Stimulated activated CD4-positive, alpha-beta T cell treated with anti-CD3 and anti-CD28 coated beads, Interleukin-15, amount 100 ng/mL, for 48 hours (primary cell): ENCODE measurements at places on chromosomes 3 and 15.
A peak's percentile ranks its signal among the peaks of the same experiment; 100 is the strongest.

DNA sequence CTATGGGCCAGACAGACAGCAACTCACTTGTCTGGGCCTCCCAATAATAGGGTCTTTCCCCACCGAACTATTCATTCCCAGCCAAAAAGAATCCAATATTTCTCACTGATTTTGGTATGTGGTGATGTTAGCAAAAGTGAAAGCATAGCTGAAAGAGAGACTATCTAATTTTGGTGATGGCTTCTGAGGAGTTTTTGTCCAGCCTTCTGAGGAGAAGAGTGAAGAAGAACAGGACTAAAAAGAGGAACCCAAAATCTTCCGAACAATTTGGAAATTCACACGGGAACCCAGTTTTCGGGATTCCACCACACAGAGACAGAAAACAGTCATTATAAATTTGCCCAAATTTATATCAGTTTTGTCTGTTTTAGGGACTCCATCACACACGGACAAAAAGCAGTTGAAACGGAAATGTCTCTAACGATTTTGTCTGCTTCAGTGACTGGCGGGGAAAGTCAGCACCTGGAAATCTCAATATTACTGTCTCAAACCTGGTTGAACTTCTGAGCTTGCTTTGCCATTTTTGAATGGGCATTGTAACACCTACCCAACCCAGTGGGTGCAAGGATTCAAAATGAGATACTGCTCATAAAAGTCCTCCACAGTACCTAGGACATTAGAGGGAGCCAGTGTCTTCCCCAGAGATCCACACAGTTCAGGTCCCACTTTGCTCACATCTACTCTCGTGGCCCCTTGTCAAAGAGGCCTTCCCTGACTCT lies 9.1 kb downstream of the CD80 start:
- no peak for DNase-seq

DNA sequence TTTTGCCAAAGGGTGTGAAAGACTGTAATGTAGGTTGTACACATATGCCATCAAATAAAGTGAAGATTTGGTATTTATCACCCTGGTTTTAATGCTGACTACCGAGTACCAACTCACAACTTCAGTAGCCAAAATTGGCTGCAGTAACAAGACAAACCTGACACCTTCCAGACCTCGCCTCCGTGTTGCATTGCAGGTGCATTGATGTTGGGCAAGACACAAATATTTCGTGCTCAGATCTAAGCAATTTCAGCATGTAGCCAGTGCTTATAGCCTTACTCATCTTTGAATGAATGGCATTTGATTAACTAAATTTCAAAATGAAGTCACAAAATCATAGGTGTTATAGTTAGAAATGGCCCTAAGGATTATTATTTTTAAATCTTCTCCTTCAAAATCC lies 400.2 kb downstream of the SOX2 start:
- no peak for DNase-seq

DNA sequence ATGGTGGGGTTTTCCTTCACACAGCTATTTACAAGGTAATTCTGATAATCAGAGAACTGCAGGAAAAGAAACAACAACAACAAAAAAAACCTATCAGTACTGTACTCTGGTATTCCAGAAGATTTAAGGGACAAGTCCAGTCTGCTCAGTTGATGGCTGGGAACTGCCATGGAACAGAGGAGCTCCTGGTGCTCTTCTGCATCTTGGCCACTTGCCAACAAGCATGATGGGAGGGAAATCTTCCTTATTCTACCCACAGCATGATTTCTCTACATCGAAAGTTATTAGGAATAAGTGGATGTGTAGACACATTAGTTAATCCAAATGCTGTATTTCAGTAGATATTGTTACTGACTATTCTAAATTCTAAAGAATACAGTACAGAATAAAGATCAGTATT lies 51.7 kb downstream of the RASGRP1 start:
- no peak for DNase-seq

DNA sequence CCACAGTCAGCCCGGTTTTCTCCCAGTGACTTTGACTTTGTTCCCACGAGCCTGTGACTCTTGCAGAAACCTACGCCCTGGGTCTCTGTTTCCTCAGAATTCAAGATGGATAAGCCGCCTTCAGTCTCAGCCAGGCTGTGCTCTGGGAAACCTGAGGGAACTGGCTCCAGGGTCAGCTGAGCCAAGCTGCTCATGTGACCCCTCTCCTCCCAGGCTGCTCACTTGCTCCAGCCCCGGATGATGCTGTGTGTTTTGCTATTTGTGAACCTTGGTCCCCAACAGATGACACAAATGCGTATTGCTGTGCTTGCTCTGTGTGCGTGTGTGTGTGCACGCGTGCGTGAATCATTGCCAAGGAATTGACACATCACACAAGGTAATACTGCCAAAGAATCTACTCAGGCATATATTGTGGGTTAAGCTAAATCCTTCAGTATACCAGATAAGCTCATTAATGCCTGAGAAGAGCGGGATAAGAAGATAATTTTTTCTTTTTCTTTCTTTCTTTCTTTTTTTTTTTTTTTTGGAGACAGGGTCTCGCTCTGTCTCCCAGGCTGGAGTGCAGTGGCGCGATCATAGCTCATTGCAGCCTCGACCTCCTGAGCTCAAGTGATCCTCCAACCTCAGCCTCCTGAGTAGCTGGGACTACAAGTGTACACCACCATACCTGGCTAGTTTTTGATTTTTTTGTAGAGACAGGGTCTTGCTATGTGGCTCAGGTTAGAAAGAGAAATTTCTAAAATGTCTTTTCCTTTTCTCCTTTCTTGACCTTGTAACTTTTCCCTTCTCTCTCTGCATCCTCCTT lies 29.2 kb upstream of the UMPS start:
- no peak for DNase-seq

- no peak for DNase-seq
Observed at GRCh38 chr3:49901366-49902339, 2.0 kb downstream of the MST1R start.

GRCh38 chr15:52337198-52337853 lies 41.7 kb upstream of the MYO5C start:
- no peak for DNase-seq

DNA sequence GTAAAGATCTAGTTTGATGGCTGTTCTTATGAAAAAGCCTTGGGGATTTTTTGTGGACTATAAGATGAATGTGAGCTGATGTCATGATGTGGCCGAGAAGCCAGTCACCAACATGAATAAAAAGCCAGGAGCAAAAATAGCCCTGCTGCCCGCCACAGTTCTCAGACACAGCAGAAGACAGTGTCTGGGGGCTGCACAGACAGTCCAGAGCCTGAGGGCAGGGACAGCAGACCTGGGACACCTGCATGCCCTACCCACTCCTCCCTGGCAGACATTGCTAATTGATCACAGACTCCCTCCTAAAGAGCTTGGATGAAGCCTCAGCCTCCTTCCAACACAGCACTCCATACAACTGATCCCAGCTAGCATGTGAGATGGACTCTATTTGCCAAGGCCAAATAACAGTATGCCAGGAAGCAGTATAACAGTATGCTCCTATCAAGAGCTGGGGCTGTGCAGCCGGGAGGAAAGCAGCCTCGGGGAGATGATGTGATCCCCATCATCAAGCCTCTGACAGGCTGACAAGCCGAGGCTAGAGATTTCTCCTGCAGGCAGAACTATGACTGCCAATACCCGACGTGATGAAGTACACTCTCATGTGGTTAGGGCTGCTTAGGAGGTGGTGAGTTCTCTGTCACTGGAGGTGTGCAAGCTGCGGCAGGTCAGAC lies 105.4 kb upstream of the RPL32 start:
- no peak for DNase-seq

DNA sequence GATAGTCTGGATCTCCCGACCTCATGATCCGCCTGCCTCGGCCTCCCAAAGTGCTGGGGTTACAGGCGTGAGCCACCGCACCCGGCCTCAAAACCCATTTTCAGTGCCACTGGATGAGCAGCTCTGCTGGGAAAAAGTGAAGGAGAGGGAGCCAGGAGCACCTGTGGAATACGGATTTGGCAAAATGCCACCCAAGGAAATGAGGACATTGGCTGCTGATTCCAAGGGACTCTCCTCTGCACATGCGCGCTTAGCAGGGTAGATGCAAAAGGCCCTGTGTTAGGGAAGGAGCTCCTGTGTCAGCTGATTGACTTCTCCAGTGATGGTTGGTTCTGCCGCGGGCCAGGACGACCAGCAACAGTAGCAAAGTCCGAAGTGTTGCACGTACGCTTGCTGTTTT lies 43.4 kb upstream of the IGF1R start:
- no peak for DNase-seq

GRCh38 chr3:120348065-120348990 lies 826 bp downstream of the LRRC58 start:
- DNase-seq, result peak; percentile 27

GRCh38 chr15:75720787-75721479 lies 8.3 kb upstream of the CSPG4 start:
- DNase-seq, result peak; percentile 48

- DNase-seq, result peak; percentile 10
Observed at GRCh38 chr15:89898614-89899294, 5.0 kb upstream of the AP3S2 start.

GRCh38 chr3:151550642-151551041 lies 89.8 kb upstream of the IGSF10 start:
- no peak for DNase-seq

DNA sequence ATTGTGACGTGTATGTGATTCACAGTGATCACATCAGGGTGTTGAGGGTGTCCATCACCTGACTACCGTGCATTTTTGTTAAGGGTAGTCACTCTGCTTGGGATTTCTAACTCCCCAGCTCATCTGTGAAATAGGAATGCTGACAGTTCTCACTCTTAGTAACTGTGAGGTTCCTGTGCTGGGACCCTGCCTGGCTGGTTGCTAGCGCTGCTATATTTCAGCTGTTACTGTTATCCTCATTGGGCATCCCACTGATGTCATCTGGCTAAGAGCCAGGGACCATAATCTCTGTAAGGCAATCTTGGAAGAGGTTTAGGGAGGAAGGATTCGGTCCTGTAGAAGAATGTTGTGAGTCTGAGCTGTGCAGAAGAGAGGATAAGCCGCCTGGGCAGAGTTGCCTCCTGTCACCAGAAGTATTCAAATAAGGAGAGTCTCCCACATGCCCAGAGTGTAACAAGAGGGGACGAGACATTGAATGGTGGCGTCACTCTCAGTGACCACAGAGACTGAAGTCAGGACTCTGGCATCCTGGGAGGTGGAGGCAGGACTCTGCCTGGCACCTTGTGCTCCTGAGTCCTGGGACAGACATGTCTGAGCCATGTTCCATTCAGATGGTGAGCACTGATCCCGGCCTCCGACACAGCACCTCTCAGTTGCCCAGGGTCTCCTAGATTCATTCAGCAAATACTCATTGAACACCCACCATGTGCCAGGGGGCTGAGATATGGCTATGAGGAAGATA lies 52.2 kb downstream of the FBLN2 start:
- DNase-seq, result no peak

DNA sequence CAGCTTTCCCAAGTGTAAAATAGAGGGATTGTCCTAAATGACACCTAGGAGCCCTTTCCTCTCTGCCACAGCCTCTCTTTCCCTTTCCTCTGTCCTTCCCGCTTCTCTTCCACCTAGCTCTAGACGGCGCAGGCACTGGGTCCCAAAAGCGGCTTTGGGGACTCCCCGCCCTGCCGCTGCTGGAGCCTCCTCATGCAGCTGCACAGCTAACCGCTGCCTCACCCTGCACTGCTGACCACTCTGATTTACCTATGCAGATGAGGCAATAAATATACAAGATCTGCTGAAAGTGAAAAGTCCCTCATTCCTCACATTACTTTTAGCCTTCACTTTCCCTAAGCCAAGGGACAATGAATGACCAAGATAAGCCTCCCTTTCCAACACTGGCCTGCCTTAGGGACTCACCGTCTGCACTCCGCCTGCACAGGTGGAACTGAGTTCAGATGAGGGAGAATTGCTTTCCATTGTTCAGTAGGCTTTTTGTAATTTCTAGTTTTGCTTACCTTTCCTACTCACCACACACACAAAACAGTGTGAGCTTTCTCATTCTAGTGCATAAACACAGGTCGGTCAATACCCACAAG lies 197.5 kb upstream of the BCL6 start:
- no peak for DNase-seq

DNA sequence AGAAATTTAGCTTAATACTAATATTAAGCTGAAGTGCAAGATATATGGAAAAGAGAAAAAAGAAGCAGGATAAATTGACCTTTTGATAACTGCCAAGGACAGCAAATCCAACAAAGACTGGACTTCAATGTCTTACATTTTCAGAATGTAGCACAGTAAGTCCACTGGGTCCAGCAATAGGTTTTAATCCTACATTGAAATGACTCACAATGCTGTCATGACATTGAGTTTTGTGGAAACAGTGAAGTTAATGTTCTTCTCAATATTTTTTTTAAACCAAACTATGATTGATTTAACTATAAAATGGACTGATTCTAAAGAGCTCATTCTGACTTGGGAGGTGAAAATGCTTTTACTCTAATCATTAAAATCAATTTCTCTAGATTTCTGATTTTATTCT lies 166.6 kb upstream of the ZNF717 start:
- DNase-seq, result no peak

DNA sequence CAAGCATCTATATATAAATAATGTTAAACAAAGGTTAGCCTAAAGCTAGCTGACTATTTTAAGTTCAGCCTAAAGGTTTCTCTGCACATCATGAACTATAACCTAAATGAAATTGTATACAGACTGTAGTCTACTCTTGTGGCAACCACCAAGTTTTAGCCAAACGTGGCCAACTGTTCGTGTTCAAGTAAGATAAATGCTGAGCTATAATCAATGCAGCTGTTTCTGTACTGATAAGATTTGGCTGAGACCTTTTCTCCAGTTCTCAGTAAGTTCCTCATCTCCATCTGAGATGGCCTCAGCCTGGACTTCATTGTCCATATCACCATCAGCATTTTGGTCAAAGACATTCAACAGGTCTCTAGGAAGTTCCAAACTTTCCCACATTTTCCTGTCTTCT lies 43.7 kb upstream of the IGSF10 start:
- no peak for DNase-seq

- DNase-seq, result no peak
Observed at GRCh38 chr15:41688671-41689070, 28.5 kb downstream of the MGA start.

DNA sequence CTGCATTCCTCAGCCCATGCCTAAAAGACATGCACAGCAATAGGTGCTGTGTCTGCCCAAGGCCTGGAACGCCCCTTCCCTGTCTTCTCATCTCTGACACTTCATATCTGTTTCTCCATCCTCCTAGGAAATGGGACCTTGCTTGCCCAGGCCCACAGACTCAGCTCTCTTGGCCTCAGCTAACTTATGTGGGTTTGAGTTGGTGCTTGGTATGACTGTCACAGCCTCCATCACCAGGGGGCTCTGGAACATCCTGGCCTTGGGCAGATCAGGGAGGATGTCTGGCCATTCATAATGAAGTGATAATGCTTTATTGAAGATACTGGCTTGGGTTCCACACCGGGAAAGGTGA lies 156.7 kb upstream of the SMAD3 start:
- no peak for DNase-seq

GRCh38 chr3:78708565-78709073 lies 1059.2 kb downstream of the ROBO1 start:
- DNase-seq, result no peak

GRCh38 chr3:132343018-132343612 lies 25.9 kb downstream of the ACP3 start:
- no peak for DNase-seq

- peak; percentile 54 for DNase-seq
Observed at GRCh38 chr15:40787344-40787841, 17.6 kb downstream of the C15orf62 start.
